ENCODE measurements at places on chromosomes 7 and 10. TPM values are rescaled to one million over a fixed set of nuclear protein-coding genes. Genes with fewer than 3 reads are reported as not detected.
A peak's percentile ranks its signal among the peaks of the same experiment; 100 is the strongest.

GRCh38 chr10:30219971-30220751 lies 128.9 kb downstream of the MTPAP start:
- H3K4me3 ChIP-seq: no peak overlapping the region
- no peaks in the 10 kb centered on the region for H3K27me3 ChIP-seq
- no peak for DNase-seq
- H3K4me1 ChIP-seq: no peaks in the 10 kb centered on the region

- H3K27ac ChIP-seq: no peak overlapping the region
- H3K36me3 ChIP-seq: no peaks in the 10 kb centered on the region
- no peak for DNase-seq
Measured at GRCh38 chr7:149811221-149811620, 27.0 kb upstream of the ZNF862 start.

- no peak overlapping the region for H3K27ac ChIP-seq
- peaks cover 33% of the 10 kb centered on the region for H3K36me3 ChIP-seq
- no peak for DNase-seq
- no peaks in the 10 kb centered on the region for H3K4me1 ChIP-seq
- H3K27me3 ChIP-seq: no peaks in the 10 kb centered on the region
Measured at GRCh38 chr7:105101864-105102263, 87.9 kb downstream of the KMT2E start.

- no peaks in the 10 kb centered on the region for H3K36me3 ChIP-seq
- H3K4me1 ChIP-seq: no peaks in the 10 kb centered on the region
Measured at GRCh38 chr10:86888585-86889381, 68.6 kb downstream of the MMRN2 start.

DNA sequence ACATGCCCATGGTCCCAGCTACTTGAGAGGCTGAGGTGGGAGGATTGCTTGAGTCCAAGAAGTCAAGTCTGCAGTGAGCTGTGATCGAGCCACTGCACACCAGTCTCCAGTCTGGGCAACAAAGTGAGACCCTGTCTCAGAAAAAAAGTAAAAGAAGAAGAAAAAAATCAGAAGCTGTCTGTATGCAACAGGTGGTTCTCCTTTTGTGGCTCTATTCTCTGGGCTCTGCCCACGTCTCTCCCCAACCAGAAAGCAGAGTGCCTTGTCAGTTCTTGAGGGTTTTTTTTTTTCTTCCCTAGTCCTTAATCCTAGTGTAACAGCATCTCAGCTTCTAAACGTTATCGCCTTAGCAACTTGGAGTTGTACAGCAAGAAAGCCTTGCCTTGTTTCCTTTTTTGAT lies 89.5 kb downstream of the PRKCQ start:
- H3K27ac ChIP-seq: no peak overlapping the region
- H3K4me1 ChIP-seq: peaks cover 57% of the 10 kb centered on the region
- peaks cover 57% of the 10 kb centered on the region for H3K36me3 ChIP-seq
- no peak overlapping the region for H3K4me3 ChIP-seq
- no peak for DNase-seq

SLC18A2 gene
- polyA plus RNA-seq: 0.08 TPM

- no peaks in the 10 kb centered on the region for H3K4me1 ChIP-seq
- H3K27me3 ChIP-seq: no peaks in the 10 kb centered on the region
- no peak overlapping the region for H3K4me3 ChIP-seq
- H3K27ac ChIP-seq: no peak overlapping the region
- no peak for DNase-seq
Measured at GRCh38 chr7:126804604-126805003, 448.1 kb downstream of the GRM8 start.

DNA sequence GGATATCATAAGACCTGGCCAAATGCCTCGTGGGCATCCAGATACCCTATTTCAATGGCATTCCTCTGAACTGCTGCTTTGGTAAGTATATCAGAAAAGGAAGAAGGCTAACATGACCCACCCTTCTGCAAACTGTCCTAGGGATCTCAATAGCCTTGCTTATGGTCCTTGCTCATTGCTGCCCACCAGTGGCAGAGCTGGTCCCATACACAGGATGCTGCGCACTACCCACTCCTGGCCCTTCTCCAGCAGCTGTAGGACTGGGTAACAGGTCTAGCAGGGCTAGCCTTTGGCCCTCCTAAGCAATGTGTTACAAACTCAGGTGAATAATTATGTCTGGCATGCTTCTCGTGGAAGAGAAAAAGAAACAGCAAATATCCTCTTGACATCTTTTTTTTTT lies 72.5 kb downstream of the C10orf90 start:
- H3K4me1 ChIP-seq: no peaks in the 10 kb centered on the region
- H3K27ac ChIP-seq: no peak overlapping the region
- no peaks in the 10 kb centered on the region for H3K27me3 ChIP-seq
- DNase-seq: no peak

- H3K4me1 ChIP-seq: no peaks in the 10 kb centered on the region
- H3K4me3 ChIP-seq: no peak overlapping the region
- H3K27ac ChIP-seq: no peak overlapping the region
- H3K36me3 ChIP-seq: no peaks in the 10 kb centered on the region
- DNase-seq: no peak
Measured at GRCh38 chr10:9175200-9175599, 1120.7 kb downstream of the GATA3 start.

OR2A25 gene
- polyA plus RNA-seq: not detected

DNA sequence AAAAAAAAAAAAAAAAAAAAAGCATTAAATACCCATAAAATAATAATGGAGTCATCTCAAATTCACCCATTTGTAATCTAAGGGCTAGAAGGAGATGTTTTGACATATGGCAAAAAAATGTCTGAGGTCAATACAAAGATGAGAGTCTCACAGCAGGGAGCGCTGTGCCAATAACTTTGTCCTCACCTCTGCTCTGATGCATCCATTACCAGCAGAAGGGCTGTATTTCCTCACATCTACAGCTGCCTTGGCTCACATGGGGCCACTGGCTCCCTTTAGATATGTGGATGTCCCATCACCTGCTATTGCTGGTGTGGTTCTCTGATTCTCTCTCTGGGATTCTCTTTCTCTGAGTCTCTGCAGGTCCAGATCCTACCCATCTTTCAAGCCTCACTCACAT lies 90.3 kb upstream of the FAM133B start:
- H3K27me3 ChIP-seq: no peaks in the 10 kb centered on the region
- peaks cover 61% of the 10 kb centered on the region for H3K4me1 ChIP-seq
- no peaks in the 10 kb centered on the region for H3K36me3 ChIP-seq

DNA sequence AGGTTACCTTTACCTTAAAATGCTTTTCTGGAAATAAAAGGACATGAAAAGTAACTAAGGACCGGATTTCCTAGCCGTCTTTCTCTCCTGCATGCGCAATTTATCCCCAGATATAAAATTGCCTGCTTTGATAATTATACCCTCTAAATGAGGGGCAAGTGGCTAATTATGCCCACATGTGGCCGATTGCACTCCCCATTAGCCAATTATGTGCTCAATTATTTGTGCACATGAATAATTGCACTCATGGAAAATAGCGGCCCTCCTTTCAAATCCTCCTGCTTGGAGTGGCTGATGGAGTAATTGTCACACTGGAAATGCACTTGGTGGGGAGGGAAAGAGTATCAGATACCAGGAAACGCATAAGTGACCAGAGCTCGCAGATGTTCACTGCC lies 66.4 kb upstream of the ATRNL1 start:
- no peak overlapping the region for H3K27ac ChIP-seq
- H3K27me3 ChIP-seq: no peaks in the 10 kb centered on the region
- no peak for DNase-seq

COL1A2 gene
- polyA plus RNA-seq: not detected

DNA sequence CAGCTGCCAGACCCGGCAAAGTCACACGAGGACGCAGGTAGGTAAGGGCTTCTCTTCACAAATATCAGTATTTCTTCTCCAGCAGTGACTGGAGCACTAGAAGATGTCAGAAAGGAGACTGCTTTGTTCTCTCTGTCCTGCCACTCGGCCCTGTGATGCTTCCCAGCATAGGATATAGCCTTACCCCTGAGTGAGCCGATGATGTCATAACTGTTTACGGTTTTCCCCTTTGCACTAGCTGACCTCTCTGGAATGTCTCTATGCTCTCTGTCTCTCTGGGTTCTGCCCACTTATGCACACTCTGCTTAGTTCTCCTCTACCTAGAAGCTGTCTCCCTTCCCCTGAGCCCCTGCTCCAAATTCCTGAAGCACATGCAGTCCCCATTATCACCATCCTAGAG lies 167.5 kb upstream of the PODXL start:
- H3K27ac ChIP-seq: no peak overlapping the region
- no peak overlapping the region for H3K4me3 ChIP-seq
- no peaks in the 10 kb centered on the region for H3K27me3 ChIP-seq
- DNase-seq: no peak

DNA sequence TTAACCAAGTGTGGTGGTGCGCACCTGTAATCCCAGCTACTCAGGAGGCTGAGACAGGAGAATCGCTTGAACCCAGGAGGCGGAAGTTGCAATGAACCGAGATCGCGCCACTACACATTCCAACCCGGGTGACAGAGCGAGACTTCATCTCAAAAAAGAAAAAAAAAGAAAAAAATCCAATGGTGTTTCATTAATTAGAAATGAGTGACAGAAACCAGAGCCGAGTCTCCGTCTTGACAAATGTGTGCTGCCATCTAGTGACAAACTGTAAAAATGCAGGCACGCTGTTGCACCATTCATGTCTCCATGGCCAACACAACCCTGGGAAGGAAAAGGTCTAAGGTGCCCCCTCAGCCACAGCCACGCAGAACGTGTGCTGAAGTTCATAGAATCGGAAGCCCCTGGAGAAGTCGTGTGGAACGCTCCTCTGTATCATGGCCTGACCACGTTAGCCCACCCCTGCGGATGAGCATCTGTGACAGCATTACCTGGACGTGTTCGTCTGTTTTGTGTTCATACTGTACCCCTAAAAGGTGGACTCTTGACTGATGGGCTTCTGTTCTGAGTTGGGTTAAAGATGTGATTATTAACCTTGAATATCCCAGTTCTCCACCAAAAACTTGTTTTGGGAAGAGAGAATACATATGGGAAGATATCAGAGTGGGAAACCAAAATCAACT lies 94.9 kb downstream of the LYZL2 start:
- H3K4me3 ChIP-seq: no peak overlapping the region
- H3K4me1 ChIP-seq: peaks cover 22% of the 10 kb centered on the region

DNA sequence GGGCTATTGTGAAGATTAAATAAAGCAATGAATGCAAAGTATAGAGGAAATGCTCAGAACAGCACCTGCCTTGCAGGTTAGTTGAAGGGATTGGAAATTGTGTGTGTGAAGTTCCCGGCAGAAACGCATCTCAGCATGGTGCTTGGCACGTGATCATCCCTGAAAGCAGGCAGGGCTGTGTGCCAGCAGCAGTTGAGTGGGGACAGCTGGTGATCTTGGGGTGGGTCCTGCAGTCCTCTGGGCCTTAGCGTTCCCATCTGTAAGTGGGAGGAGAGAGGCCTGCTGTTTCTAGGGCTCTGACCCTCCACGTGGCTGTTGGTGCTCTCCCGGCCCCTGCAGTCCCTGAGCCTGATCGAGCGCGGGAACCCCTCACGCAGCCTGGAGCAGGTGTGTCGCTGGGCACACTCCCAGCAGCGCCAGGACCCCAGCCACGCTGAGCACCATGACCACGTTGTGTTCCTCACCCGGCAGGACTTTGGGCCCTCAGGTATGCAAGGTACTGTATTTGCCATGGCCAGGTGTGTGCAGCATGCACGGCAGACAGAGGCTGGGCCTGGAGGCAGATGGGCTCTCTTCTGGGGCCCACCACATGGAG lies 55.3 kb downstream of the TBATA start:
- H3K27me3 ChIP-seq: no peaks in the 10 kb centered on the region
- no peak for DNase-seq
- H3K4me3 ChIP-seq: no peak overlapping the region
- H3K36me3 ChIP-seq: no peaks in the 10 kb centered on the region
- no peak overlapping the region for H3K27ac ChIP-seq

- no peak for DNase-seq
- no peaks in the 10 kb centered on the region for H3K36me3 ChIP-seq
- H3K4me1 ChIP-seq: peaks cover 12% of the 10 kb centered on the region
- peak overlapping the region; percentile 16 for H3K27ac ChIP-seq
Measured at GRCh38 chr10:13705526-13706174, 118.9 kb downstream of the PRPF18 start.

GRCh38 chr7:39527951-39528350 lies 38.3 kb upstream of the YAE1 start:
- no peaks in the 10 kb centered on the region for H3K4me1 ChIP-seq
- DNase-seq: no peak
- no peak overlapping the region for H3K4me3 ChIP-seq
- no peaks in the 10 kb centered on the region for H3K27me3 ChIP-seq
- no peaks in the 10 kb centered on the region for H3K36me3 ChIP-seq

NOBOX gene
- not detected for polyA plus RNA-seq

DNA sequence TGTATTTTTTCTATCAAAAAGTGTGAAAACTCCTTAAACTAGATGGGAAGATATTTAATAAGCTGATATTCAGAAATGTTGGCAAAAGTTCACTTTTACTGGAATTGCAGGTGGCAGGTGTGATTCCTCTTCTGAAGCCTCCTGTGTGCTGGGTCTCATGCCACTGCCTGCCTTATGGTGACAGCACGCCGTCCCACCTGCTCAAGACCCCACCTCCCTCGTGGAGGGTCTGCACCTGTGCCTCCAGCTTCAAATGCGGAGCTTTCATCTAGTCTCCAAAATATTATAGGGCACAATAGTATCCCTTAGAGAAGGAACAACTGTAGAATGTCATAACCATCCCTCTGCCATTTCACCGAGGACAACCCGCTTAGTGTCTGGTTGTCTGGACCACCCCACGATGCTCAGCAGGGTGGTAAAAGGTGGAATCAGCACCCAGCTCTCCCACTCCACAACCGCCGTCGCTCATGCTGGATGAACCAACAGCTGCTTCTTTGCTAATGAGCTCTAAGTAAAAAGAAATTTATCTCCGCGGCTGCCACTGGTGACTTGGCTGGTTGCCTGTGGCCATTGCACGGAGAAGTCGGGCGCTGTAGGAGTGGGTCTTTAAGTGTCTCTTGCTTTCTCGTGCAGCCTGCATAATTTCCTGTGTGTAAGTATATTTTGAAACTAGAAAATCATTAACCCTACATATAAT lies 119.3 kb upstream of the TCERG1L start:
- H3K27me3 ChIP-seq: no peaks in the 10 kb centered on the region
- H3K4me1 ChIP-seq: no peaks in the 10 kb centered on the region
- no peak overlapping the region for H3K27ac ChIP-seq
- no peak for DNase-seq

- H3K4me3 ChIP-seq: no peak overlapping the region
- no peaks in the 10 kb centered on the region for H3K27me3 ChIP-seq
- H3K36me3 ChIP-seq: no peaks in the 10 kb centered on the region
Measured at GRCh38 chr10:61628151-61628874, 34.4 kb upstream of the CABCOCO1 start.

- peaks cover 7% of the 10 kb centered on the region for H3K4me1 ChIP-seq
- H3K4me3 ChIP-seq: no peak overlapping the region
- no peak overlapping the region for H3K27ac ChIP-seq
- H3K36me3 ChIP-seq: peaks cover 16% of the 10 kb centered on the region
- no peaks in the 10 kb centered on the region for H3K27me3 ChIP-seq
Measured at GRCh38 chr10:62071846-62072281, 170.4 kb downstream of the ARID5B start.

DNA sequence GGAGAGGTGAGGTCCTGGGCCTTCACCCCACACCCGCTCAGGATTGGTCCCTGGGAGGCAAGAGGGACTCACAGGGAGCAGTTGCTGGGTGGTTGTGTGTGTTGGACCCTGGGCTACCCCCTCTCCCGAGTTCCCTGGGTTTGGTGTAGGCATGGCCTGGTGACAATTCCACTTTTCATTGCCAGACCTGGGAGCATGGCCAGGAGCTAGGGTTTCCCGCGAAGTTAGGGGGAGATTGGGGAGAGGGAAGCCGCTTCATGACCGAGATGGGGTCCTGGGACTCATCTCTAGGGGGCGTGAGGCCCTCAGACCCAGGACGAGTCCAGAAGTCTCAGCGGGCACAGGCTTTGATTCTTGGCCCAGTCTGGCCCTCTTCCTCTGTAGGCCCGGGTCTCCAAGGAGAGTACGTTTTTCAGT lies 606 bp downstream of the PALD1 start:
- DNase-seq: no peak
- H3K4me3 ChIP-seq: no peak overlapping the region
- peaks cover 39% of the 10 kb centered on the region for H3K4me1 ChIP-seq
- H3K27me3 ChIP-seq: peaks cover 8% of the 10 kb centered on the region

MMD2 gene
- polyA plus RNA-seq: not detected
